ENCODE measurements at places on chromosomes 3 and 15. TPM values are rescaled to one million over a fixed set of nuclear protein-coding genes. Genes with fewer than 3 reads are reported as not detected.
A peak's percentile ranks its signal among the peaks of the same experiment; 100 is the strongest.

DNA sequence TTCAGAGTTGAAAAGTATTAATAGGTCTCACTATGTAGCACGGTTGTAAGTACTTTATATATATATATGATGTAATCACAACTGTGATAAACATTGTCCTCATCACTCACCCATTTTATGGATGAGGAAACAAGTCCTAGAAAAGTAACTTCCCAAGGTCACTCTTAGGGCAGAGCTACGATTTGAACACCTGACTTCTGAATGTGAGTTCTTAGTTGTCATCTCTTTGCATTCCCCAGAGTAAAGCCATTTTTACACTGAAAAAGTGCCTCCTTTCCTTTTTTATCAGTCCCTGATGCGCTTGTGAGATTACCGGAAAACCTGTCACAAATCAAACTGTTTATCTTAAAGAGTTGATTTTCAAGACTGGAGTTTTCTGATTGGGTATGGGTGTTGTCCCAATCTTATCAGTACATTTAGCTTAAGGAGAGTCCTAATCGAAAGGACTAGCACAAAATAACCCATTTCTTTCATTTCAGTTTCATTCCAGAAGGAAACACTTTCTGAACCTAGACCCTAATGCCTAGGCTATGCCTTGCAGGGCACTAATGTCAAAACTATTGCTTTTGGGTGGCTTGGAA is 2.3 kb upstream of the EDEM1 start:
- no peak for DNase-seq

GRCh38 chr3:84738086-84738485 is 220.7 kb upstream of the CADM2 start:
- no peak for DNase-seq

- peak; percentile 53 for DNase-seq
Observed at GRCh38 chr3:107927361-107928083, 163.3 kb downstream of the CD47 start.

- no peak for DNase-seq
Observed at GRCh38 chr3:18402239-18402799, 22.8 kb downstream of the SATB1 start.

The EIF4E3 gene
- 6.0 TPM for total RNA-seq

- DNase-seq, result no peak
Observed at GRCh38 chr3:62749657-62750056, 125.6 kb downstream of the CADPS start.

GRCh38 chr3:183904833-183905780 is 20.4 kb upstream of the PARL start:
- no peak for DNase-seq

The OR4F15 gene
- total RNA-seq, result not detected

GRCh38 chr3:77475507-77475906 is 435.6 kb downstream of the ROBO2 start:
- DNase-seq, result no peak

GRCh38 chr15:78049691-78050440 is 27.6 kb downstream of the TBC1D2B start:
- DNase-seq, result no peak

The RYR3 gene
- total RNA-seq, result not detected

- no peak for DNase-seq
Observed at GRCh38 chr3:56769116-56769707, 32.5 kb downstream of the ARHGEF3 start.

DNA sequence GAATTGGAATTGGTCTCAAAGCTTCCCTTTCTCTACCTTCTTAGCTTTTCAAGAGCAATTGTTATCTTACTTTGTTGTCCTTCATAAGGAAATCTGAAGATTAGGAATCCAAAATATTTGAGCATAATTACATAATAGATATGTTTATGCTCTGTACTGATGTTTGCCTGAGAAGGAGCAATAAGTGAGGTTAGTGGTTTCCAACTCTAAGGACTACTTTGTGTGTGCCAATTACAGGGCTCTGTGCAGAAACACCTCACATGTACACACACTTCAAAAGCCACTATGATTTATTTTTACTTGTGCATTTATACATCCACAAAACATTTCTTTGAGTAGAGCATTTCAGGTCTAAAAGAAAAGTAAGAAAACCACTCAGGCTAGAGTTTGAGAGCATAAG is 49.9 kb downstream of the MME start:
- no peak for DNase-seq

The P2RY12 gene
- total RNA-seq, result not detected

The AP3B2 gene
- total RNA-seq, result 0.07 TPM

The PATL2 gene
- total RNA-seq, result 1.2 TPM

DNA sequence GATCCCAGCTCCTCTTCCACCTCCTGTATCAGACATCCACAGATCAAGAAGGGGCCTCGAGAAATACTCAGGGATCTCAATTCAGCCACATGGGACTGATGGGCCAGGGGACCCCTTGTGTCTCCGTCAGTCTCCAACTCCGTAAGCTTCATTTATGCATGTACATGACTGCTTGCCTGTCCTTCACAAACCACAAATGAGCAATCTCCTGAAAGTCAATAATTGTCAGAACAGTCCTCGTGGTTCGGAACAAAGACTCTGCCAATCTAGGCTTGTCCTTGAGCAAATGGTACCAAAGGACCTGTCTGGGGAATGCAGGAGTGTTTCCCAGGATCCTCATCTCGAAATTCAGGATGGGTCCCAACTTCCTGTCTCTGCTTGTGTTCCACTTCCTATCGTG is 20.8 kb downstream of the SLC12A8 start:
- DNase-seq, result no peak

- DNase-seq, result no peak
Observed at GRCh38 chr3:31027914-31028313, 133.5 kb upstream of the GADL1 start.

- no peak for DNase-seq
Observed at GRCh38 chr3:107085261-107085660, 292.0 kb upstream of the CCDC54 start.

The MCTP2 gene
- 12.9 TPM for total RNA-seq

- DNase-seq, result no peak
Observed at GRCh38 chr3:16382845-16383244, 117.8 kb downstream of the OXNAD1 start.

The C2CD4A gene
- total RNA-seq, result not detected

- no peak for DNase-seq
Observed at GRCh38 chr15:33154351-33155166, 40.0 kb downstream of the FMN1 start.

The XCR1 gene
- total RNA-seq, result not detected

DNA sequence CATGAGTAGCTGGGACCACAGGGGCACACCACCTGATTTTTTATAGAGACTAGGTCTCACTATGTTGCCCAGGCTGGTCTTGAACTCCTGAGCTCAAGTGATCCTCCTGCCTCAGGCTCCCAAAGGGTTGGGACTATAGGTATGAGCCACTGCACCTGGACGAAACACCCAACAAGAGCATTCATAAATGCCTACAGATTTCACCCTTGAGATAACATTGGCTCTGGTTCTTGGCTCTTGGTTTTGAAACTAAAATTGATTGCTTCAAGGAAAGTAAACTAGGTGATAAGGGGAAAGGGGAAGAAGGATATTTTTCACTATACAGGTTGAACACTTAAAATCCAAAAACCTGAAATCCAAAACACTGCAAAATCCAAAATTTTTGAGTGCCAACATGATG is 10.3 kb downstream of the AP3S2 start:
- DNase-seq, result no peak

DNA sequence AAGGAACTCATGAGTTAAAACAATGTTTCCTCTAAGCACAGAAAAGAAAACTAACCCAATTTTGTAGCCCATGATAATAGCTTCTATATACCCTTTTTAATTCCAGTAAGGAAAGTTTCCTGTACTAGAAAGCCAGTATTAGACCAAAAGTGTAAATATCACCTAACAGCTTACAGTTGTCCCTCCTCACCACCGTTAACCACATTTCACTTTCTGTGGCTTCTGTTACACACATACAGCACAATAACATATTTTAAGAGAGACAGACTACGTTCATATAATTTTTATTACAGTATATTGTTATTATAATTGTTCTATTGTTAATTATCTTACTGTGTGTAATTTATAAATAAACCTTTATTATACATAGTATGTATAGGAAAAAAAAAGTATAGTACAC is 74.1 kb downstream of the ZNF280D start:
- DNase-seq, result no peak

DNA sequence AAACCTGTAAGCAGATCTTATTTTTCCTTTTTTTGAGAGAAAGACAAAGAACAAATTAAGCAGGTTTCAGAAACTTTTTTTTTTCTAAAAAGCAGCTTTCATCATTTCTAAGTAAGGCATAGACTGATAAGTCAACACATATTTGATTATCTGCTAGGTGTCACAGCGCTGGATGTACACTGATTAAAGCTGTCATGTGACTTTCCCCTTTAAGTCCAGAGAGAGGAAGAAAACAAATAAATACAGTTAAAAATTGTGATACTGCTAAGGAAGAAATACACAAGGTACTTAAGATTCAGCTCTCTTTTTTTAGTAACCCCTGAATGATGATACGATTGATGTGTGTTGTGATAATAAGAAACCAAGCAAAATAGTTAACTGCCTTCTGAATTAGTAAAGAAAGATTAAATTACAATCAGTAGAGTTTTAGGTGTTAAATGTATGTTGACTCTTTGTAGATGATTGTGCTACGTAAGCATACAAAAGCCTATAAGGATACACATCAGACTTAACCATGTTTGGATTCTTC is 2.8 kb downstream of the GLCE start:
- DNase-seq, result no peak

DNA sequence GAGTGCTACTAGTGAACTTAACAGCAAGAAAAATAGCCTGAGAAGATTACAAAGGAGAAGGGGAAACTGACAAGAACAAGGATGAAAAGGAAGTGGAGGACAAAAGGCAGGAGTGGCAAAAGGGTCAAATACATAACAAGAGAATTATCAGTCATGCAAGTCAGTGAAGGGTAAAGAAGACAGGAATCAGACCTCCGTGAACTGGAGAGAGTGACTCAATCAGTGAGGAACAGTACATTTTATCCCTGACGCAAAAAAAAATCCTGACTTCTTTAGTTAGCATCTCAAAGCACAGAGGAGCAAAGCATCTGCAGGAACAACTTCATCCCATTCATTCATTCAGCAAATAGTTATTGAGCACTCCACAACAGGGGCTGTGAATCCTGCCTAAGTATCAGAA is 97.8 kb downstream of the SST start:
- no peak for DNase-seq

DNA sequence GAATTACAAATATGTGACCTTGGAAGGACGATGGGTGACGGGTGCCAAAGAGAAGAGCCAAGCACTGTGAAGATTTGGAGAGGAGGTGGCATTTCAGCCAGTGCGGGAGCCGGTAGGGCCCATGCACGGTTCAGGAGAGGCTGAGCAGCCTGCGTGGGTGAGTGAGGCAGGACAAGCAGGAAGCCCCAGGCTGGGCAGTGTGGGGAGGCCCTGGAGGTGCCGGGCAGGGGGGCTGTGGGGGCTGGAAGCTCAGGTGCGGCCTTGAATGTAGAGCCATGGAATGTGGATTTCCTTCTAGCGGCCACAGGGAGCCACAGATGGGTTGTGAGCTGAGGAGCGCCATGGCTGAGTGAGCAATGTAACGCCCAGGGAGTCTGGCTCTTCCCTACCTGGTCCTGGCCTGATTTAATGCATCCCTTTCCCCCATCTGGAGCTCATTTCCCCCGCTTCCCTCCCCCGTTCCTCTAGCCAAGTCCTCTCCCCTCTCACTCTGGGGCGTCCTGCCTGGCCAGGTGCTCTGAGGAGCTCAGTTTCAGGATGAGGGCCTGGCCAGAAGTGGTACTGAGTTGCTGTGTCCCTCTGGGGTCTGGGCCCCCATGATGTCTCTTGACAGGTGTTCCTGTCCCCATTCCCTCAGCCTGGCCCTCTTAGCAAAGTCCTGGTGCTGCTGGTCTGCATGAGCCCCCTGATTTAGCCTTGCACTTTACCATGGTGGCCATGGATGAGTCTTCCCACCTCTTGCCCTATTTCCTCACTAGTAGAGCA is 41.8 kb upstream of the IQSEC1 start:
- DNase-seq, result no peak

DNA sequence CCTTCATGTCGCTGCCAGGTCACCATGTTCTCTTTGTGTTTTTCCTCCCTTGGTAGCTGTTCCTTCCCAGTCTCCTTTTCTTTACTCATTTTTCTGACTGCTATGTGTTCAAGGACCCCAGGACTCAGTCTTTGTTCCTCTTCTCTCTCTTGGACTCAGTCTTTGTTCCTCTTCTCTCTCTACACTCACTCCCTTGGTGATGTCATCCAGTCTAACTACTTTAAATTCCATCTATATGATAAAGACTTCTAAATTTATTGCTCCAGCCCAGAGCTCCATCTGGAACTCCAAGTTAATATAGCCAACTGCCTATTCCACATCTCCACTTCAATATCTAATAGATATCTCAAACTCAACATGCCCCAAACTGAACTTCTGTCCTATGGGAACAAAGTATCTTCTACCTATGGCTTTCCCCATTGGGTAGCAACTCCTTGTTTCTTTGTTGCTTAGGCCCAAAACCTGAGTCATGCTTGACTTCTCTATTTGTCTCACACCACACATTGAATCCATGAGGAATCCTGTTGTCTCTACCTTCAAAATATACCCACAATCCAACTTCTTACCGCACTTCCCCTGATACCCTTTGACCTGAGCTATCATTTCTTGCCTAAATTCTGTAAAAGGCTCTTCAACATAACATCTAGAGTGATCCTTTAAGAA is 4.9 kb upstream of the DYNC1LI1 start:
- DNase-seq, result no peak

The ALS2CL gene
- 16.4 TPM for total RNA-seq

- DNase-seq, result no peak
Observed at GRCh38 chr15:71167445-71168165, 52.3 kb downstream of the THSD4 start.

The GRK7 gene
- not detected for total RNA-seq

DNA sequence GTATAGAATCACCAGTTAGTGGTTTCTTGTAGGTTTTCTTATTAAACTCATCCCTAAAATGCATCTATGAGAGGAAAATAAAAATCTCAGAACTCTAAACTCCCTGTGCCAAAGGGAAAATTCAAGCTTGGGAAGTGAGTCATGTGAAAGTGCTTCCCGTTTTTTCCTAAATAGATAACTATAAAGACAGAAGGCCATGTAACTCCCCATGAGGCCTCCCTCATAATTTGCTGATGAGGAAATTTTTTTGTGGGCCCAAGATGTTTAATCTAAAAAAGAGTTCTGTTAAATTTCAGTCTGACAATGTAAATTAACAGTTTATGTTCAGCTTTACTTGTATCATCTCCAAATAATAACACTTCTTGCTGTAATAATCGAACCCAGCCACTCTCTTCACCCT is 1273.9 kb downstream of the OTOL1 start:
- no peak for DNase-seq

DNA sequence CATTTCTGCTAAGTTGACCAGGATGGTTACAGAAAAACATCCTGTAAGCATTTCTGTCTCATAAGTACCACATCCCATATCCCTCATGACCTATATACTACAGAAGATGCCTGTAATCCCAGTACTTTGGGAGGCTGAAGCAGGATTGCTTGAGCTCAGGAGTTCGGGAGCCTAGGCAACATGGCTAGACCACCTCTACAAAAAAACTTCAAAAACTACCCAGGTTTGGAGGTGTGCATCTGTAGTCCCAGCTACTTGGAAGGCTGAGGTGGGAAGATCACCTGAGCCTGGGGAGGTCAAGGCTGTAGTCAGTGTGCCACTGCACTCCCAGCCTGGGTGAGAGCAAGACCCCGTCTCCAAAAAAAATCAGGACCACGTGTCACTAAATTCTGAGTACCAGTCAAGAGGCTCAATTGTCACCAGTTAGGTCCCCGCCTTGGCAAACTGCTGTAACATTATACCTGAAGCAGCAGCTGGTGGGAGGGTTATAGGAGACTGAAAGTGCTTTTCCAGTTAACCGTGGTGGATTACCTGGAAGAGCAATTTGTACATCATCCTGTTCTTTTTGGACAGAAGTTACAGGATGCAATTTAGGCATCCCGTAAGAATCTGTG is 6.2 kb downstream of the RPL32 start:
- no peak for DNase-seq

The UCN2 gene
- 1.5 TPM for total RNA-seq
